ENCODE measurements at places on chromosomes 1 and 21.
A peak's percentile ranks its signal among the peaks of the same experiment; 100 is the strongest.

DNA sequence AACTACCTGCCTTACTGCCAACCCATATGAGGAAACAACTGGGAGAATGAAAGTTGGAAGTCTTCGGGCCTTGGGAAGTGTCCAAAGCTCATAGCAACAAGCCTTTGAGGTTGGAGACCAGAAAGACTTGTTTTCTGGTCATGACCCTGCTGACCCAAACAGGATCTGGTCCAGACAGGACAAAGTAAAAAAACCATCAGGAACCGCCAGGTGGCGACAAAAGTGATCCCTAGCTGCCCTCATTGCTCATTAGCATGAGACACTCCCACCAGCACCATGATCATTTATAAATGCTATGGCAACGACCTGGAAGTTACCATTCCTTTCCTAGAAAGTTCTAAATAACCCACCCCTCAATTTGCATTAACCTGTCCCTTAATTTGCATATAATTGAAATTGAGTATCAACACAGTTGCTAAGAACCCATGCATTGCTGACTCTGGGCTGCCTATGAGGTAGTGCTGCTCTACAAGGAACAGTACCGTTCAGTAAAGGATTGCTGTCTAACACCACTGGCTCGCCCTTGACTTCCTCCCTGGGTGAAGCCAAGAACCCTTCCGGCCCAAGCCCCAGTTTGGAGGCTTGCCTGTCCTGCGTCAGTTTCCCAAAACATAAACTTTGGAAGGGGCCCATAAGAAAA, 89.0 kb downstream of the URB2 start:
- no peaks in the 10 kb centered on the region for H3K4me1 ChIP-seq
- H3K27ac ChIP-seq = no peak overlapping the region
- DNase-seq = peak; percentile 81
- H3K36me3 ChIP-seq = no peaks in the 10 kb centered on the region
- H3K27me3 ChIP-seq = no peaks in the 10 kb centered on the region
- H3K4me3 ChIP-seq = no peak overlapping the region

DNA sequence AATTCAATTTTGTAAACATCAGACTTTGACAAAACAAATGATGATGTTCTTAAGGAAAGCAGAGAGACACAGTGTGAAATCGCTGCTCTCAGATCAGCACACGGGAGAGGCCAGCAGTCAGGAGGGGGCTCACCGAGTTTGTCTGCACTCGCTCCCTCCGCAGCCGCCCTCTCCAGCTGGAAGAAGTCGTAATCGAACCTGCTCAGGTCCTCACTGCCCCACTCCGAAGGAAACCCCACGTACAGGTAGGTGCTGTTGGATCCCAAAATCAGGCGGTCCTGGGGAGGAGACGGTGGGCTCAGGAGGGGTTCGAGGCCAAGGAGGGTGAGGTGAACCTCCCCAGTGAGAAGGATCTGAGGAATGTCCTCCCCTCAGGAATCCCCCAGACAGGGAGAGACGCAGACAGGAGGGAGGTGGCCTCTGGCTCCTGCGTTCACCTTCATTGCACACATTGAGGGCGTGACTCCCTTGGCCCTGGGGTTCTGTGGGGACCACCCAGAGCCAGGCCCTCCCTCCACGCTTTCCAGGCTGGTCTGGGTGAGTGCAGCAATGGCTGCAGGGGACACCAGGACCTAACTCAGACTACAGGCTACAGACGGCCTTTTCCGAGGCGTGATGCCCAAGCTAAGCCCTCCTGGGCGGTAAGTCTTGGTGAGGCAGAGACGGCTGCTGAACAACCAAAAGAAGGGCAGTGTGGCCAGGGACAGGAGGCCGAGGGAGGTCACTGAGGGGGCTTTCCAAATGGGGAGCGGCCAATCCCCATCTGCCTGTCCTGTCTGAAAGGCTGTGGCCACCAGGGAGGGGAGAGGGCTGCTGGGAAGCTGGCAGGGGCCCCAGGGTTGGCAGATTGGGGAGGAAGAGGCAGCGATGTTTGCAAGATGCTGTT, 65.5 kb downstream of the SCCPDH start:
- peak overlapping the region; percentile 44 for H3K4me3 ChIP-seq
- H3K4me1 ChIP-seq = peaks cover 14% of the 10 kb centered on the region
- H3K27me3 ChIP-seq = no peaks in the 10 kb centered on the region
- H3K27ac ChIP-seq = no peak overlapping the region
- DNase-seq = no peak

DNA sequence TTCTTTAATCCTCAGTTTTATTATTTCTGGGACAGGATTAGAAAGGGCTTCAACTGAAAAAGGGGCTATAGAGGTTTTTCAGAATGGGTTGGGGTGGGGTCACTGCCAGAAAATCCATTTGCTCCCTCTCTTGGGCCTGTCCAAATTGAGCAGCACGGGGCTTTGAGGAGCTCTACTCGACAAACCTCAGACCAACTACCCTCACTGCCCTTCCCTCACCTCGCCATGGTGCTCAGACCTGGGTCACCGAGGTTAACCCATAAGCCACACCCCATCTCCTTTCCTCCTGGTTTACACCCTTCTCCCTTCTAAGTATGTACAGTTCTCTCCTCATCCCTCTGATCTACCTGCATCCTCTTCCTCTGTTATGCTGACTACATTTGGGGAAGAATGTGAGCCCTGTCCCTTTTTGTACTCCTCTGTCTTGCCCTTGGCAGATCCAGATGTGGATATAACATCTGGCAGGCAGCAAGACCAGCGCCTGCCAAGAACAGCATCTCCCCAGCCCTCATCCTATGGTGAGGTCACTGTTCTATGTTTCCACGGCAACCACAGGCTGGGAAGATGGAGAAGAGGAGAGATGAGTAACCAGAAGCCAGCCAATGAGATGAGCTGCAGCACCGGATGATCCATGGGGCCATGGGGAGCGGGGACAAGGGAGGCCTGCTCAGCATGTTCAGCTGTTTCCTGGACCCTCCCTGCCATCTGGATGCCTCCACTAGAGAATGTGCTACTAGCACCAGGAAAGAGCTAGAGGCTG, 3.7 kb upstream of the FABP3 start:
- no peaks in the 10 kb centered on the region for H3K36me3 ChIP-seq
- no peak overlapping the region for H3K27ac ChIP-seq
- H3K4me1 ChIP-seq = peaks cover 26% of the 10 kb centered on the region
- H3K27me3 ChIP-seq = no peaks in the 10 kb centered on the region

GRCh38 chr1:85224734-85225623, 24.2 kb upstream of the SYDE2 start:
- H3K4me1 ChIP-seq = peaks cover 27% of the 10 kb centered on the region
- no peaks in the 10 kb centered on the region for H3K36me3 ChIP-seq
- DNase-seq = peak; percentile 95

DNA sequence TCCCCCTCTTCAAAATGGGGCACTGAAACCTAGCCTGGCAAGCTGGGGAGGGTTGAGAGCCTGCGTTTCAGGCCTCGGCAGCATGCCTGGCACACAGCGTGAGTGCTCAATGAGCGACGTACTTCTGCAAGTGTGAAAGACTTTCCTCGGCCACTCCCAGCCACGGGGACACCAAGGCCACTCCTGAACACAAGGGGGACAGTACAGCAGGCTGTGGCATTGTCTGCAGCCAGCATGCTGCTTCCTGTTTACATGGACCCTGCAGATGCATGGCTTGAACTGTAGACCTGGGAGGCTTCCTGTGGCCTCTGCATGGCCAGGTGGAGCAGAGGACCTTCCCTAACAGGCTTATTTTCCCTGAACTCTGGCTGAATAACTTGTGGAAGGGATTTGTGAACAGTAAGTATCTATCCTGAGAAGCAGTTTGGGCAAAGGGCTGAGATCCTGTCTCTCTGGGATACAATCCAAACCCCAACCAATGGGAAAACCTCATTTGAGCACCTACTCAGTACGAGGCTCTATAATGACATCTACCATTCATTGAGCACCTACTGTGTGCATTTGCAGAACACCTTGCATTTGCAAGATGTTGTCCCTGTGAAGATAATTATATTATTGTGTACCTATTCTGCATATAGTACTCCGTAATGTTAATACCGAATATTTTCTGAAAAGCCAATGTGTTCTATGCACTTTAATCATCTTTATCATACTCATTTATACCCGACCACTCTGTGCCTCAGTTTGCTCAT, 9.9 kb upstream of the HSPG2 start:
- H3K27ac ChIP-seq = no peak overlapping the region
- peak; percentile 51 for DNase-seq
- no peaks in the 10 kb centered on the region for H3K36me3 ChIP-seq

DNA sequence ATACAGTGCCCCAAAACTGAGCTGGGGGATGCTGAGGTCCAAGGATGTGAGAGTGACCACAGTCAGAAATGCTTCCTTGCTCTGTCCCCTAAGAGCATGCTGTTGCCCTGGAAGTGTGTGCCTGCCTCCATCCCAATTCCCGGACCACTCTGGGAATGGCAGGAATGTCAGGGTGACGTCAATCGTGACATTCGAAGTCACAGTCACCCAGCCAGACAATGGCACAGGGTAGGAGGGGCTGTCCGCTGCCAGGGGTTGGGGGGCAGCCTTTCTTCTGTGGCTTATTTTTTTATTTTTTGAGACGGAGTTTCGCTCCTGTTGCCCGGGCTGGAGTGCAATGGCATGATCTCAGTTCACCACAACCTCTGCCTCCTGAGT, 22.3 kb downstream of the MEF2D start:
- no peak overlapping the region for H3K4me3 ChIP-seq
- H3K4me1 ChIP-seq = peaks cover 59% of the 10 kb centered on the region
- no peak for DNase-seq

DNA sequence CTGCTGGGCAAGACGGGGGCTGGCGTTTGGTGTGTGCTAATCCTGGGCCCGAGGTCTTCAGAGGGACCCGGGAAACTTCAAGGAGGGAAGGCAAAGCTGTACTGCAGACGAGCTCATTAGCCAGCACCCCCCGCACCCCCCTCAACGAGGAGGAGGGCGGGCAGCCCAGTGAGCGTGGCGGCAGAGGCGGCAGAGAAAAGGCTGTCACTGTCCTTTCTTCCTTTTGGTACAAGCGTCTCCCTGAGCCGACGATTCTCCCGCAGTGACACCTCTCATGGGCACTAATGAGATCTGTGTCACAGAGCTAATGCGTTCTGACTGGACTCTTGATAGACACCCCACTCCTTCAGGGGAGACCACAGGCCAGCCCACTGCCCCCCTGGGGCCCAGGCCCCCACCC, 29.5 kb downstream of the DMAP1 start:
- no peak overlapping the region for H3K27ac ChIP-seq
- H3K36me3 ChIP-seq = peaks cover 51% of the 10 kb centered on the region
- no peaks in the 10 kb centered on the region for H3K4me1 ChIP-seq
- H3K4me3 ChIP-seq = no peak overlapping the region
- H3K27me3 ChIP-seq = no peaks in the 10 kb centered on the region
- no peak for DNase-seq

GRCh38 chr1:114208714-114209113, 55.0 kb upstream of the SYT6 start:
- no peak for DNase-seq
- no peak overlapping the region for H3K27ac ChIP-seq
- H3K4me3 ChIP-seq = no peak overlapping the region

- H3K4me3 ChIP-seq = no peak overlapping the region
- H3K36me3 ChIP-seq = peaks cover 26% of the 10 kb centered on the region
- no peak for DNase-seq
- no peak overlapping the region for H3K27ac ChIP-seq
Observed at GRCh38 chr1:13826591-13826990, 126.6 kb downstream of the PRDM2 start.

DNA sequence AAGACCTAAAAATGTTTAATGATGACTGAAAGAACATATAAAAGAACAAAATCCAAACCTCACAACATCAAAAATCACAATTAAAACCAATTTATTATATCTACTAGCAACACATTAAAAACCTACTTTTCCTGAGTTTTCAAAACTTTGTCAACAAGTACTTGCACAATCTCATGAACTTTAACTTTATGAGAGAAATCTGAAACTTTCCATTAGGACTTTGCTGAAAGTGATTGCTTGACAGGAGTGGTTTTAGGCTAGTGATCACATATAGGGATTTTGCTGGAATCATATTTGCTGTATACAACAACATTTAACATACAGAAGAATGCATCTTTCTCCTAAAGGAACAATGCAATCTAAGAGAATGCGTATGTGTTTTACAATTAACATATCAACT, 13.2 kb downstream of the HNRNPR start:
- peaks cover 9% of the 10 kb centered on the region for H3K4me1 ChIP-seq
- H3K27ac ChIP-seq = no peak overlapping the region
- DNase-seq = no peak
- H3K27me3 ChIP-seq = no peaks in the 10 kb centered on the region
